ENCODE measurements at places on chromosomes 12 and 14.

- no peak for DNase-seq
Observed at GRCh38 chr12:47410383-47410782, 295.4 kb downstream of the RPAP3 start.

GRCh38 chr12:120327593-120327992 lies at the start of gene PLA2G1B:
PLA2G1B (minus strand) TSS chr12:120327779; CDS start chr12:120327753, 26 bp downstream.
- DNase-seq: no peak

GRCh38 chr12:113373440-113373839 lies 15.1 kb downstream of the PLBD2 start:
- no peak for DNase-seq

DNA sequence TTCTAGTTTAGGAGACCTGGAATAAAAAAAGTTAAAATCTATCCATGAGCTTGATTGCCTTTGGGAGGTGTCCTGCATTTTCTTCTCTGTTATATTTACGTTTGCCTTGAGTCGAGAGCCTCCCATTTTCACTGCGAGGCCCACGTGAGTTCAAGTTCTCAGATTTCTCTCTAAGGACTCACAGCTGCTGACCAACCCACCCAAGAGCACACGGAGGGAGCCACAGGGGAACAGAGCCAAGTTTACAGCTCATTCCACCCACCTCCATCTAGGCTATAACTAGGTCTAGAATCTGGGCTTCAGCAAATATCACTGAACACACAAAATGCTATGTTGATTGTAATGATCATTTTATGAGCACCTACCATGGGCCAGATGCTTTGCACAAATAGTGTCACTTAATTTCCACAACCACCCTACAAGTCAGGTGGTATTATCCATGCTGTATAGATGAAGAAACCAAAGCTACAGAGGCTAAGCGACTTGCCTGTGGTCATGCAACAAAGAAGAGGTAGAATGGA lies 16.7 kb downstream of the ALDH1L2 start:
- DNase-seq: no peak

GRCh38 chr12:52662093-52662917 lies 10.3 kb upstream of the KRT2 start:
- no peak for DNase-seq

DNA sequence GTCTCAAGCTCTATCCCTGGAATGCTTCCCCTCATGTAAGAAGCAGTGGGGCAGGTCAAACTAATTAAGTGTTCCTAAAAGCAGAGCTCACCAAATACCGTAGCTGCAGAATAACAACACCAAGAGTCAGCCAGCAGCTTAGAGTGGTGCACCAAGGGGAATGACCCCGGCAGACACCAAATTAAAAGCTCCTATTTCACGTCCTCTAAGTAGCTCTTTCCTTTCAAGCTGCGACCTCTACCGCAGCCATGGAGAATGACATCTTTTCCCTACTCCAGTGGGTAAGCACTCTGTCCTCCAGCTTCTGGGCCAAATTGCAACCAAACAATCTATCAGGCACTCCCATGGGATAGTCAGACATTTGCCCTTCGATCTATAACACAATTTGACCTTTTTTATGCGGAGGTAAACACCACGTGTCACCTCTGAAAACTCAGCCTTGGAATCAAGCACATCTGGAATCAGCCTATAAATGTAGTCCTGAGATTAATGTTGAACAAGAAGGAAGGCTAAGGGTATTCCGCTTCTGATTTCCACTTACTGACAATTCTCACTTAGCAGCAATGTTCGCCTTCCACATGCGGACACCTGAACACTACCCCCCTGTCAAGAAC lies 67.6 kb upstream of the CDKN3 start:
- DNase-seq: no peak

- DNase-seq: no peak
Observed at GRCh38 chr12:125157177-125157576, 91.9 kb downstream of the AACS start.

DNA sequence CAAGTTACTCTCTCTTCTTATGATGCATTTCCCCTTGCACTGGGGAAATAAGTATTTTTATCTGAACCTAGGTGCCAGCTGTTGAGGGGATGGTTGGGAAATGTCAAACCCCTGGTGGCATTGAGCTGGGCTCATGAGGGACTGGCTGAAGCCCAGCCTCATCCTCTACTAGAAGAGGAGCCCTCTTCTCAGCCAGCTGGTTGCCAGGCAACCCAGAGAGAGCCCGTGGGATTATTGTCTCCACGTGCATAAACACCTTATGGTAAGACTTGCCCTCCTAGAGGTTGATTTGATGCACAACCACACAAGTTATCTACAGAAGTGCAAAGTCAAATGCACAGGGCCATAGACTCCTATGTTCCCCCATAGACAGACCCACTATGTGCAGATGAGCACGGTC lies 89.8 kb downstream of the WSCD2 start:
- DNase-seq: no peak

DNA sequence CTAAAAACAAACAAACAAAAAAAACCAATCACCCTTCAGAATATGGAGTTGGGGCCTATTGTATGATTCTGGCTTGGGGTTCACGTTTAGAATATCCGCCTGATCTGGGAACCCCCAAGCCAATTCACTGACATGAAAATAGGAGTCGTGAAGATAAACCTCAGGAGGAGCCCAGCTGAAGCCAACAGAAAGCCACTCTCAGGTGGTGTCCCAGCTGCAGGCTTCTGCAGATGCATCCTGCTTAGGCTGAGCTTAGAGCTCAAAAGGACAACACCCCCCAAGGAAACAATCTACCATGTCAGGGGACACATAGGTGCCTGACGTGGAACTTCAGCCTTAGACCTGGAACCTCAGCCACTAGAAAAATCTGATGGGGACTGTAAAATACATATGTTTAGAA lies 51.9 kb downstream of the SYNE3 start:
- DNase-seq: no peak

DNA sequence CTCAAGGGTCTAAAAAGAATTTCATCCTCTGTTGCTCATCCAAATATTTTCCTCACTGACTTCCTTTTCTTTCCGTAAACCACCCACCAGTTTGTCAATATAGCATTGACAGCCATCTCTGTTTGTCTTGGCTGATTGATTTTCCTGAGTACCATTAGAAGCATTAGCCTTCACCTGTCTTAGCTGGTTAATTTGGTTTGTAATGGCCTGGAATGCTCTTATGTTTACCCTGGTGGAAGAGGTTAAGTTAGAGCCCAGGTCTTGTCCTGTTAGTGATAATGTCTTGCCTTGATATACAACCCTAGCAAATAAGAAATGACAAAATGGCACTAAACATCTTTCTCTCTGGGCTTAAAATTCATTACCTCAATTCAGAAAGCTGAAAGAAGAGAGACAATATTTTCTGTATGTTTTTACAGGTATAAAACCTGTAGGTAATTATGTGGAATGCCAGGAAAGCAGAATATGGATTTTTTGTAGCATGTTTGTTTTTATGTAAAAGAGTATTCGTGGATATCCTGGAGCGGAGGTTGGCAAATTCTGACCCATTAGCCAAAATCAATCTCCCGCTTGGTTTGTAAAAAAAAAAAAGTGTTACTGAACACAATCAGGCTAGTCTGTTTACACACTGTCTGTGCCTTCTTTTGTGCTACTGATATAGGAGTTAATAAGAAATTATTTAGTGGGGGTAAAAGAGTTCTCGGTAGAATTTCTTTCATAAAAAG lies 224.4 kb upstream of the DAAM1 start:
- DNase-seq: no peak

GRCh38 chr14:29548948-29549370 lies 378.7 kb downstream of the PRKD1 start:
- DNase-seq: no peak

- no peak for DNase-seq
Observed at GRCh38 chr12:110575326-110575725, 7.8 kb downstream of the PPTC7 start.

DNA sequence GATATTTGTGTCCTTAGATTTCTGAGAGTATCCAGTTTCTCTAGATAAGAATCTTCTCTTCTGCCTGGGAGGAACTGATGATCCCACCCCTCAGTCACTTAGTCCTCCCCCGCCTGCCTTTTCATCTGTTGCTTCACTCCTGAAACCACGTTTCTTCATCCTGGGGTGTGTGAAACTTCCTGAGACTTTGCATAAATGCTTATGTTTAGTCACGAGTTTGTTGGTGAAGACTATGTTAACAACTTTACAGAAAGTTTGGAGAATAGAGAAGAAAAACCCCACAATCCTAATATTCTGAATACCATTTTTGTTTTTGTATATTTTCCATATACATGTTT lies 33.2 kb downstream of the MARK3 start:
- no peak for DNase-seq

- no peak for DNase-seq
Observed at GRCh38 chr14:49417790-49418189, 168.4 kb downstream of the RPS29 start.

DNA sequence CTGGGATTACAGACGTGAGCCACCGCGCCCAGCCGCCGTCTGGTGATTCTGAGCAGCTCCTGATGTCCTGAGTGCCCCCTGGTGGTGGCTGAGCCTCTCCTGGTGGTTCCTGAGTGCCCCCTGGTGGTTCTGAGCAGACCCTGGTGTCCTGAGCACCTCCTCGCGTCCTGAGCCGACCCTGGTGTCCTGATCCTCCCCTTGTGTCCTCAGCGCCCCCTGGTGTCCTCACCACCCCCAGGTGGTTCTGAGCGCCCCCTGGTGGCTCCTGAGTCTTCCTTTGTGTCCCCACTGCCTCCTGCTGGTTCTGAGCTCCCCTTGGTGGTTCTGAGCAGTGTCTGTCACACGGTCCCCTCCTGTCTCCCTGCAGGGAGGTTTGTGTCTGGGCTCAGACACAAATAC lies 1304.9 kb downstream of the TMEM121 start:
- DNase-seq: peak; percentile 75

- DNase-seq: no peak
Observed at GRCh38 chr12:63155375-63155774, 4.4 kb upstream of the AVPR1A start.

- no peak for DNase-seq
Observed at GRCh38 chr12:100827901-100828520, 33.4 kb downstream of the ANO4 start.

DNA sequence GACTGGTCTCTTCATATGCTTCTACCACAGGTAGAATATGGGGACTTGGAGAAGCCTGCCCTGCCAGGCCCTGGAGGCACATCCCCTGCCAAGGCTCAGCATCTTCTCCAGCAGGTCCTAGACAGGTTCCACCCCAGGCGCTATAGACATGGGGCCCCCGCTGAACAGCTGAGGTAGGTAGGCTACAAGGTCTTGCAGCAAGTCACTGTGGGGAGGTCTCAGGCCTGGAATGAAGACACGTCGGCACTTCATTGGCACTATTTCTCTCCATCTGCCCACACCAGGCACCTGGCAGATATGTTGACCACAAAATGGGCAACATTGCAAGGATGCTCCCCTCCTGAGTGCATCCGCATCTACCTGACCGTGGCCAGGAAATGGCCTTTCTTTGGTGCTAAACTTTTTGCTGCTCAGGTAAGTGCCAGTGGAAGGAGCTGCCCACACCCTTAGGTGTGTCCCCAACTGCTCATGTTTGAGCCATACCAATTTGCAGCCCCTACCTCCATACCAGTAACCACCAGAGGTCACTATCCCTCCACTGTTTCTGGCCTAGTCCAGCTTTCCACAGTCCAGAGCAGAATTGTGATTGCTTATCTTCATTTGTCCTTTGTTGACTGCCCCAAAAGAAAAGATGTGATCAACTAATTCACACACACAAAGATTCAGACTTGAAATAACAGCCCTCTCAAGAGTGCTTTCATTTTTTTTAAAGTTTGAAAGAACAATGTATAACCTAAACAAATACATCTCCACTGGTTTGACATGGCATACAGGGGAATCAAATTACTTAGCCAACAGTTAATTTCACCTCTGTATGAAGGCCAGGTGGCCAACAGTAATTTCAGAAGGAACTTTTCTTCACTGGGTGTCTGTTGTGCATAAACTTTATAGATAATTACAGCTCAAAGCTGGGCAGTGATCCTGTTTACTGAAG lies 16.1 kb downstream of the PIGH start:
- DNase-seq: peak; percentile 67

DNA sequence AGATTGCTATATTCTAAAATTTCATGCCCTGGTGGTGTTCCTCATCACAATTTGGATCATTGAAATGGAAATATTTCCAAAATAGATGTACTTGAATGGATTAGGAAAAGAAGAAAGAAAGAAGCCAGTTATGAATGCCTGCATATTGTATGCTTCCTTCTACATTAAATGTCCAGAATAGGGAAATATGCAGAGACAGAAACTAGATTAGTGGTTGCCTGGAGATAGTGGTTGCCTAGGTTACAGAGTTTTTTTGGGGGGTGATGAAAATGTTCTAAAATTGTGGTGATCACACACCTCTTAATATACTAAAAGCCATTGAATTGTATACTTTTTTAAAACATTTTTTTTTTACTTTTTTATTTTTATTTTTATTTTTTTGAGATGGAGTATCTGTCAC lies 18.0 kb downstream of the TUBA1A start:
- no peak for DNase-seq

GRCh38 chr14:92360651-92361370 lies 37.8 kb downstream of the SLC24A4 start:
- DNase-seq: no peak

DNA sequence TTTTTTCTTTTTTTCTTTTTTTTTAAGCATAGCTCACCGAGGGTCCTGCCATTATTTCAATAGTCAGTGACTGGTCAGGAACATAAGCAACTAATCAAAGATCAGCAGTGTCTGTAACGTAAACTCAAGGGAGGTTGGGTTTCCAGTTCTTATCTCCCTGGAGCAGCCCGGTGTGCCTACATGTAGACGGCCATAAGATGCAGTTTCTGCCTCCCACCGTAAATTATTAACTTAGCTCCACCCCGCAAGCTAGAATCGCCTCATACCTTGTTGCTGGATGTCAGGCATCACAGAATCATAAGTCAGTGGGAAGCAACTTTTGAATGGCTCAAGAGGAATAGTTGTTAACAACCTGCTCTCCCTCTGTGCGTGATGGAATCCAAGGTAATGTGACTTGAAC lies at the start of gene MYO1H:
Gene MYO1H (plus strand): TSS at position 312 of the 400 bp plus-strand sequence. CDS start 61 bp downstream, at position 373.
- DNase-seq: no peak

DNA sequence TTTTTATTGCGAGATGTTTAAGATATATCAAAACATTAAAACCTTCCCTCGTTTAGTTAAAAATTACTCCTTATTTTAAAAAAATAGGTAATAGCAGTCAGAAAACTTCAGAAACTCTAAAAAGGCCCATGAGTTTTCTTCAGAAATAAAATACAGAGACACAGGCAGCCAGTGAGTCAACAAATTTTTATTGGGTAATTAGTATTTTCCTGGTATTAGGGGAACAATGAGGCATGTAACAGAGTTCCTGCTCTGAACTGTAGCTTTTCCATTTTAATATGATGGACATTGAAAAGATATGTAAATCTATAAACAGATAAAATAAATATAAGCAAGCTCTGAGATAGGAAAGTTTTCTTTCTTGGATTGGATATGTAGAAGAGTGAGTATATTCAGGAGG lies 399 bp upstream of the ZNF705A start:
- DNase-seq: no peak

DNA sequence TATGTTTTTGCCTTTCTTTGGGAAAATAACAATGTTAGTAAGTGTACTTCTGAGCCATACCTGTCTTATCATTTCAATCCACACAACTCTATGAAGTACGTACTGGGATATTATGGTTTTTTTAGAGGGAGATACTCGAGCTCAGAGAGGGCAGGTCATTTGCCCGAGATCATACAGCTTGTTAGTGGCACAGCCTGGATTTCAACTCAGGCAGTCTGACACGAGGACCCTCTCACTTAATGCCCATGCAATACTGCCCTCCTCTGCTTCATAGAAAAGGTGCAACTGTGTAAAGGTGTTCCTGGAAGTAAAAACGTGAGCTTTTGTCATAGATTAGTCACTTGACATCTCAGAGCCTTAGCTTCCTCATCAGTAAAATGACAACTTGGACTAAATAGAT lies 128.0 kb downstream of the NDUFA12 start:
- no peak for DNase-seq

Data from Peyer's patch (tissue), 4 donors.